ENCODE measurements at places on chromosomes 5 and 9.

DNA sequence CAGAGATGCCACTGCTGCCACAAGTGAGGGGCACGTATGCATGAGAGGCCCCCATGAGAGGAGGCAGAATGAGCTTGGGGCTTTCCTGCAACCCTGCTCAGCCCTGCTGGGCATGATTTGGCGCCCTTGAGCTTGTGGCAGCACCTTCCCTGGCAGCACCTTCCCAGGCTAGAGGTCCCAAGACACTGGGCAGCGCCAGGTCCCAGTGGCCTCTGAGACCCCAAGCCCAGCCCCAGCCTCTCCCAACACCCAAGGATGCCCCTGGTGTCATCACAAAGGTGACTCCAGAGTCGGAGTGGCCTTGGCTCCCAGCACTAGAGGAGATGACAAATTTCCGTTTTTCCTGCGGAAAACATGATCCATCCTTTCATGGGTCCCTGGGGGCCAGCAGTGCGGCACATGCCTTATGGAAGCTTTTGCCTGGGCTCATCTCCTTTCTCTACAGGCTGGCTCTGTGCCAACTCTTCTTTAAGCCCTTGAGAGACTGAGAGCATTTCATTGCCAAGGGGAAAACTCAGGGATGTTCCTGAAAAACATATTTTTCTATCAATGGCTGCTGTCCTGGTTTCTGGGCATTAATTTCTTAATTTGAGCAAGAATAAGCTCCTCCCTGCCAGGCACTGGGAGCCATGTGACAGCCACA lies 77.1 kb upstream of the ADAMTS2 start:
- peak; percentile 80 for DNase-seq

DNA sequence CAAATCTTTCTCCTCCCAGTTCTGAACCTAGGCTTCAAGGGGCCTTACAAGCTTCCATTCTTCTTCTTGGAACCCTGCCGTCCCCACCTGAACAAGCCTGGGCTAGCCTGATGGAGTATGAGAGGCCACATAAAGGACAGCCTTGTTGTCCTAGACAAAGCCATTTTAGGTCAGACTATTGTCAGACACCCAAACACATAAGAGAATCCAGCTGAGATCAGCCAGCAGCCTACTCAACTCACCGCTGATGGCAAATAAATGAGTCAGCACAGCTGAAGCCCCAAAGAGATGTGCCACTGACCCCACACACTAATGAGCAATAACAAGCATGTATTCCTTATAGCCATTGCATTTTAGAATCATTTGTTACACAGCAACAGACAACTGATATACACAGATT lies 33.8 kb downstream of the SVEP1 start:
- no peak for DNase-seq

GRCh38 chr5:76805821-76806505 lies 12.9 kb upstream of the F2RL1 start:
- no peak for DNase-seq

- DNase-seq: no peak
Observed at GRCh38 chr9:13661014-13661413, 381.5 kb upstream of the MPDZ start.

GRCh38 chr9:133824802-133825186 lies 86.6 kb upstream of the SARDH start:
- DNase-seq: no peak

DNA sequence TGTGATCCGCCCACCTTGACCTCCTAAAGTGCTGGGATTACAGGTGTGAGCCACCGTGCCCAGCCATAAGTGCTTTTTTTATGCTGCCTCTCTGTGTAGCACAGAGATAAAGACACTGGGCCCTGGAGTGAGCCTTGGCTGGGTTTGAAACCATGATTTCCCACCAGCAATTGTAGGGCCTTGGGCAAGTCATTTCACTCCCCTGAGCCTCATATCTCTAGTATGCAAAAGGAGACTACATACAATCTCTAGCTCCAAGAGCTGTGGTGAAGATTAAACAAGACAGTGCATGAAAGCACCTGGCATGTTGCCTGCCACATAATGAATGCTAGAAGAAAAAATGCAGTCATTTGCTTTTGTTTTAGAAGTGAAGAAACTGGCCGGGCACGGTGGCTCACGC lies 3.9 kb downstream of the FABP6 start:
- DNase-seq: no peak

GRCh38 chr5:150167908-150168307 lies 1.3 kb downstream of the CDX1 start:
- DNase-seq: no peak

DNA sequence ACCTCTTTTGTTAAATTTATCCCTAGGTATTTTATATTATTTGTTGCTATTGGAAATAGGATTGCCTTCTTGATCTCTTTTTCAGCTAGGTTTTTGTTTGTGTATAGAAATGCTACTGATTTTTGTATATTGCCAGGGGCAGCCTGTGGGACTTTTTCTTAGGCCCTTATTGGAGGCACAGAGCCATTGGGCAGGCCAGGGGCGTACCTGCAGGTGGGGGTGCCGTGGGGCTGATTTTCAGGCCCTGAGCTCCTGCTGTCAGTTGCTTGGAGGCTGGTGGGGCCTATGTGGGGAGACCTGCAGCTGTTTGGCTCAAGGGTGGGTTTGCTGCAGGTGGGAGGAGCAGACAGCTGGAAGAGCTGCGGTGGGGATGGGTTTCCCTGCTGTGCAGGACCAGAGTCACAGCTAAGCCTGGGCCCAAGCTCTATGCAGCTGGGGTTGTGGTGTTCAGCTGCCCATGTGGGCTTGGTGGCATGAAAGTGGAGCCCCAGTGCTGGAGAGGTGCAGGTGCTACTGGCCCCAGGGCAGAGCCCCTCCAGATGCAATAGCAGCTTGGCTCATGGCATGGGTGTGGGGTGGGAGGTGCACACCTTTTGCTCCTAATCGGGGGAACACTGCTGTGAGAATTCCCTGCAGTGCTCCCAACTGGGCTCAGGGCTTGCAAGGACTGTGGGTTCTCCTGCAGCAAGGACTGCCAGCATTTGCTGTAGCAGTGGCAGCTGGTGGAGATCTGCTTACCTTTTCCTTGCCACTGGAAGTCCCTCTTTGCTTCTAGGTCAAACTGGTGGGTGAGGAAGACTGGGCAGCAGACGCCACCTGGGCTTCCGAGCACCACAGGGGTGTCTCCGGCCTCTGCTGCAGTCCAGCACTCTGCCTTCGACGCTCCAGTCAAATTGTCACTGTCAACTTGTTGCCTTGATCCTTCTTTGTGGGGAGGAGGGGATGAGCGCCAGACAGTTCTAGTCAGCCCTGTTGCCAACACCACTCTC lies 7.6 kb upstream of the CLPTM1L start:
- no peak for DNase-seq

DNA sequence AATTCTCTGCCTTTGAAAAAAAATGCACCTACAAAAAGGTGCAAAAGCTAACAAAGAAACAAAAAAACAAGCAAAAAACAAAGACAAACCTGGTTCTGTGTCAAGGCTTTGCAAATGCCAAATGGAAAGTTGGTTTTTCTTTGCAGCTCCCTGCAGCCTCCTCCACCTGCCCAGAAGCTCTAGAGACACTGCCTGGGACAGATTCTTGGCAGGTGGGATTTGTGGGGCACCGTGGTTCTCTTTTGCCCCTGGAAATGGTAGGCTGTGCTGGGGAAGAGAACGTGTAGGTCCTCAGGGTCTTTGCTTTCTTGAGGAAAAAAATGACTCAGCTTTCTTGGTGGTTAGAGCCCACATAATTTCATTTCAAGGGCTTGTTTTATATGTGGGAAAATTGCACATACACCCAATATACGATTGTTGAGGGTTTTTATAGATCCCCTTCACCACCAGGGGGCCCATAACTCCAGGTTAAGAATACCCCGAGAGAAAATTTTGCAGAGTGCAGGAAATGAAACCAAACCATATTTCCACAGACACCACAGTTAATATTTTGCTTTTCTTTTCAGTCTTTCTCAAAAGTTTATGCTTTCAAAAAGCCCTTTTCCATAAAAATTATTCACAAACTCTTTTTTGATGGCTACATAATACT lies 58.7 kb downstream of the NXNL2 start:
- DNase-seq: peak; percentile 8

Measured in NCI-H2171 (cell line).